ENCODE measurements at places on chromosomes 3 and 15.

GRCh38 chr15:40825661-40826422, 2.7 kb downstream of the PPP1R14D start:
- no peak for DNase-seq

GRCh38 chr3:30258426-30259392, 347.7 kb upstream of the TGFBR2 start:
- no peak for DNase-seq

GRCh38 chr3:140509534-140509933, 168.3 kb upstream of the TRIM42 start:
- DNase-seq: no peak

DNA sequence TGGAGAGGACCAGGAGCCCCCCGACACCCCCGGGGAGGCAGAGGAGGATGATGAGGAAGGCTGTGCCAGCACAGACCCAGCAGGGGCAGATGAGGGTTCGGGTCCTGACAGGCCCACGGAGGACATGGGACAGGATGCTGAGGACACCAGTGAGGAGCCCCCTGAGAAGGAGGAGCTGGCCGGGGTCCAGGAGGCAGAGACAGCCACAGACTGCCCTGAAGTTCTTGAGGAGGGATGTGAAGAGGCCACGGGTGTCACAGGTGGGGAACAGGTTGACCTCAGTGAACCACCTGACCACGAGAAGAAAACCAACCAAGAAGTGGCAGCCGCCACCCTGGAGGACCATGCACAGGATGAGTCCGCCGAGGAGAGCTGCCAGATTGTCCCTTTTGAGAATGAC, 909 bp downstream of the FGD5 start:
- DNase-seq: no peak

DNA sequence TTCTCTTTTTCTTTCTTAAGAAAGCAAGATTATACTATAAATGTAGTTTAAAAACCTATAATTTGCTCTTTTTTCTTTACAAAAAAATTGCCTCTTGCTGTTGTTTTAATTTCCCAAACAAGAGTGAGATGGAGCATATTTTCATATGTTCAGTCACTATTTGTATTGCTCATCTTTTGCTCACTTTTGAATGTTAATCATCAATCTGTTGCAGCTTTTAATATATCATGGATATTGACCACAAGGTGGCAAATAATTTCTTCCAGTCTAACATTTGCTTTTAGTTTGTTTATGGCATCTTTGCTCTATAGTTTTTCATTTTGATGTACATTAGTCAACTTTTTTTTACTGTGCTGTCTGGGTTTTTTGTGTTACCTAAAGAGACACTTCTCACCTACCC, 112.6 kb upstream of the THRB start:
- no peak for DNase-seq

- peak; percentile 74 for DNase-seq
Measured at GRCh38 chr3:74267588-74268184, 346.8 kb downstream of the CNTN3 start.

DNA sequence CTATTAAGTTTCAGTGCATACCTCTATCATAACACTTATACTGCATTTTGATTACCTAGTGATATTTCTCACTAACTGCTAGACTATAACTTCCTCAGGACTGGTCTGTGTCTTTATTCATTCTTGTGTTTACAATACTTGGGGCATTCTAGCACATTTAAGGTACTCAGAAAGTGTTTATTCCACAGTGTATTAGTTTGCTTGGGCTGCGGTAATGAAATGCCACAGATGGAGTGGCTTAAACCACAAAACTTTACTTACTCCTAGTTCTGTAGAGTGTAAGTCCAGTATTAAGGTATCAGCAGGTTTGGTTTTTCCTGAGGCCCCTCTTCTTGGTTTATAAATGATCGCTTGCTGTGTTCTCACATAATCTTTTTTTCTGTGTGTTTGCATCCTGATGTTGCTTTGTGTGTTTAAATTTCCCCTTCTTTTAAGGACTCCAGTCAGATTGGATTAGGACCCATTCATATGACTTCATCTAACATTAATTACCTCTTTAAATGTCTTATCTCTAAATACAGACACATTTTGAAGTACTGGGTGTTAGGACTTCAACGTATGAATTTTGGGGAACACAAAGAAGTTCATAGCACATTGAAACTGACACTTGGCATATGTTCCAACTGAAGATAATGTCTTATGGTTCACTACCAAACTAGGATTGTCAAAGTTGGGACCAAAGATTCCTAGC, 23.9 kb downstream of the RNF111 start:
- no peak for DNase-seq

- DNase-seq: no peak
Measured at GRCh38 chr3:112333381-112334317, 693 bp downstream of the CD200 start.

GRCh38 chr3:64242435-64242834, 17.2 kb upstream of the PRICKLE2 start:
- no peak for DNase-seq

DNA sequence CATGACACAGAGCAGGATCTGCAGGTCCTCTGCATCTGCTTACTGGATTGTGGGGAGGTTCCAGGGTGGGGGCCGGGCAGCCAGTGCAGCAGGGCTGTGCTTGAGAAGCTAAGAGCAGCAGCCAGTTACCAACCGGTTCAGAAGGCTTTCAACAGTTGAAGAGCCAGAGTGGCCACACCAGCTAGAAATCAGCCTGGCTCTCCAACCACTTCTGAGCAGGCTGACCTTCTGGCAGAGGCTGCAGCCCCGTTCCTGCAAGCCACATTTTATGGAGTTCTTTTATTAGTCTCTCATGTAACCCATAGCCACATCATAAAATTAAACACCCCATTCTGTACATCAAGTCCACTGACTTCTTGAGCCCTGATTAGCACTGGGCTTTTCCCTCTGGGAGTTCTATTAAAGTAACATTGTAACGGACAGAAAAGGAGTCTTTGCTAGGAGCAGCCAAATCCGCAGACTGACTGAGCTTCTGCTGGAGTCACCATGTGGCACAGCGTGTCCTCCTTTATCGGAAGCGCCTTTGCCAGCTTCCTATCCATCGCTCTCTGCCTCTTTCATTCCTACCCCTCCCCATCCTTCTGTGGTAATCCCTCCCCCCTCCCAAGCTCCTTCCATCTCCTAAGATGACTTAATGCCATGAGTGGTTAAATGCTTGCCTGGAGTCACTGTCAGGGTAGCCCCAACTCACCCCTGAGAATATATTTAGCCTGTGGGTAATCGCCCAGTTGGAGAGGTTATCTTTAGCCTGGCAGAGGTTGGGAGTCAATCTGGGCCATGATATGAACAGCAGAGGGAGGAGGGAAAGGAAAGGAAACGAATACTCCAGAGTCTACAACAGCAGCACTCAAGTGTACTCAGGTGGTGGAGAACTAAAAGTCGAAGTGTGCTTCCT, 138.5 kb upstream of the HES1 start:
- DNase-seq: no peak

DNA sequence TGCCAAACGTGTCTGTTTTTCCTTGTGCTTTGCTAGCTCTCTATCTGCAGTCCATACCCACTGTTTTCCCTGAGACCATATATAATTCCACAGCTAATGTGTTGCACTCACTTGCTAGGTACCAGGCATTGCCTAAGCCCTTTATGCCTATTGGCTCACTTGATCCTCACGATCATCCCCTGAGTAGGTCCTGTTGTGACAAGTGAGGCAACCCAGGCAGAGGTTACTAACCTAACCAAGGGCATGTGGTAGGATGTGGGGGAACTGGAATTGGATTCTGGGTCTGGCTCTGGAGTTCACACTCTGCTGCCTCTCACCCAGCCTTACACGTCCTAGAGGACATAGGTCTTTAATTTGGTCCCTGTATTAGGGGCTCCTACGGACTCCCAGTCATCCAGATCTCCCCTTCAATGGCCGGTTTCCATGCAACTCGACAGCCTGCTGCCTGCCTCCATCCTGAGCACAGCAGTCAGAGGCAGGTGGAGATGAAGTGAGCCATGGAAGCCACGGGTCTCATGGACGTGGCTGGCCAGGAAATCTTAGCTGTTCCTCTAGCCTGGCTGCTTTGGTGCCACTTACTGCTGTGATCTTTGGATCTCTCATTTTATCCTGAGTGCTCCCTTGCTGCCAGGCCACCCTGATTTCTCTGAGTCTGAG, 38.9 kb upstream of the MYZAP start:
- no peak for DNase-seq

DNA sequence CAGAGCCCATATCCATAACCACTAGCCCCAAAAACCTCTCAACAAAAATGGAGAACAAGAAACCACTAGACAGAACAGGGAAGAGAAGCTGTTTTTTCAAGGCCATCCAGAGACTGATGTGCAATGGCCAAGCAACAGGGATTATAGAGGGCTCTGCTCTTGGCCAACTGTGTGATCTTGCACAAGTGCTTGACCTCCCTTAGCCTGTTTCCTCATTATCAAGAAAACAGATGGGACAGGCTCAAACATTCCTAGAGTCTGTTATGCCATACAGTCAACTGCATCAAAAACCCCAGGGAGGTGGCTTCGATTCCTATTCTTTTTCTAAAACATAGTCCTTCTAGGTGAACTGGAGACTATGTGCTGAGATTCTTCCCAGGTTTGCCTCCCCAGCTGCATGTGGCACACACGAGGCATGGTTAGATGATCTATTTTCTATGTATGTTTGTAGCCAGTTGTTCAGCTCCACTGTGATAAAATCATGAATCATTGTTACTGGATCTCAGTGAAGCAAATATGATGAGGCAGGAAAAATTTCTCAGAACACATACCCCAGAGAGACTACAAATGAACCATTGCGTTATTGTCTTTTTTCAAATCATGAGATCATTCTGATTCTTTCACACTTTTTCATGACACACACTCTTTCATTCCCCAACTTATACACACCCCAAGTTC, 132.9 kb upstream of the TGFBR2 start:
- DNase-seq: no peak

GRCh38 chr15:90200534-90201129, 498 bp upstream of the SEMA4B start:
- DNase-seq: no peak

DNA sequence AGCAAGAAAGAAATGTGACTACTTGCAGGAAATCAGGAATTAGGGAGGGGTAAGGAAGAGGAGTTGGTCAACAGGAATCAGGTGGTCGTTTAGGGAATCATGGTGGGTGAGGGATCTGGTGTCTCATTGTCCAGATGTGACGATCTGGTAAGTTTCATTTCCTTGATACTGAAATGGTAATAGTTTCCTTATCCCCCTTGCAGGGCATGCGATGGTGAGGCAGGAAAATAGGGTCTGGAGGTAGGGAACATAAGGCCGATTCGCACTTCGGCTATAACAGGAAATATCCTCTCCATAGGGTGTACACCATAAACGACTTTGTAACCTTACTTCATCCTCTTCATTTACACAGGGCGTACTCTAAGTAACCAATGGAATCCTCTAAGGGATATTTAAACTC, 574 bp upstream of the LRRC34 start:
- DNase-seq: no peak

DNA sequence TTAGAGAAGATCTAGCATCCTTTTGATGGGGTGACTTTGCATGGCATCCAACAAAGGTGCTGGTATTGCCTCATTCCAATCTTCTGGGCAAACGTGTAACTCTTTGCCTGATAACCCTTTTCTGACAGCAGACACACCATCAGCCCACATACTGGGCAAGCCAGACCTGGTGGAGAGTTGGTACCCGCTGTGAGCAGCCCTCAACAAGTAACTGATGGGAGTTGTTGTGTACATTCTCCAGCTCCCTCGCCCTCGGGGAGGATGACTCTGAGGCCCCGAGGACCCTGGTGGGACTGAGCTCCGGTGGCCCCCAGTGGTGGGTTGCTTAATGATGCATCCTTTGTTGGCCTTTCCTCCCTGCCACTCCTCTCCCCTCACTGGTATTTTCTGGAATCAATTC, 102.4 kb upstream of the SLC6A11 start:
- DNase-seq: no peak

- DNase-seq: no peak
Measured at GRCh38 chr3:119817583-119818363, 35.9 kb downstream of the NR1I2 start.

DNA sequence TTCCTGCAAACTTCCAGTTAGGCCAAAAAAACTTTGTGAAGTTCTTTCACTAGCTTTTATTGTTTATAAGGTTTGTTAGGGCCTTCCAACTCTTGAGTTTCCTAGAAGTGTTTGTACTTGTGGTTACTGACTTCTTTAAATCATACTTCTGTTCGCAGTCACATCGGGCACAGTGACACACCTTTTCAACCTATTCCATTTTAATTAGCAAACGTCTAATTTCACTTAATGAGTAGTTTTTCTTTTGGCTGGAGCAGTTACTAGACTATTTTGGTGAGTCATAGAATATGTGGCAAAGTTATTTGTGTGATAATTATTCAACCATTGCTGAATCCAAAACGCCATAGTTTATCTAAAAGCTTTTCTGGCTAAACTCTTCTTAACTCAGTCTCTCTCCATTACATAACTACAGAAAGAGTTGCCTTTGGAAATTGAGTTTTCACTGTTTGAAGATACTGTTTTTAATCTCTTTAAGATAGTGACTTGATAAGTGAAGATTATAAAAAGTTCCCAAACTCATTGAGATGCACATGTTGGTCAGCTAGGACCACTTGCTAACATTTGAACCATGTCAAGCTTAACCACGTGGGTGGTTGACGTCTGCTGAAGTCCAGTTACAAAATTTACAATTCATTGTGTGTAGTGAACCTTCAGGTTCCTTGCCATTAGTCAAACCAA, 21.5 kb downstream of the CNOT10 start:
- DNase-seq: no peak

DNA sequence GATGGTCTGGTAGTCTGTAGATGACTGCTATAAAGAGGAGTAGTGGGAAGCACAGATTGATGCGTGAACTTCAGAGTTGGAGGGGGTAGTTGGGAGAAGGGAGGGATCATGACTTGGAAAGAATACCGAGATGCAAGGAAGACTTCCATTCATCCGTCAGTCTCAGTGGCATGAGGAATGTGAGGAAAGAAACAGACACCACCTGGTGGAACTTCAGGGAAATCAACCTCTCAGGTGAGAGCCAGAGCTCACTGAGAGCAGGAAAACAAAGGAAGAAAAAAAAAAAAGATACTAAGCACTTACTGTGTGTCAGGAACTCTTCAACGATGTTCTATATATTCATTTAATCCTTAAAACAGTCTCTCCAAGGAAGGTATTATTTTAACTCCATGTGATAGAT, 172.4 kb downstream of the OXSM start:
- DNase-seq: no peak

DNA sequence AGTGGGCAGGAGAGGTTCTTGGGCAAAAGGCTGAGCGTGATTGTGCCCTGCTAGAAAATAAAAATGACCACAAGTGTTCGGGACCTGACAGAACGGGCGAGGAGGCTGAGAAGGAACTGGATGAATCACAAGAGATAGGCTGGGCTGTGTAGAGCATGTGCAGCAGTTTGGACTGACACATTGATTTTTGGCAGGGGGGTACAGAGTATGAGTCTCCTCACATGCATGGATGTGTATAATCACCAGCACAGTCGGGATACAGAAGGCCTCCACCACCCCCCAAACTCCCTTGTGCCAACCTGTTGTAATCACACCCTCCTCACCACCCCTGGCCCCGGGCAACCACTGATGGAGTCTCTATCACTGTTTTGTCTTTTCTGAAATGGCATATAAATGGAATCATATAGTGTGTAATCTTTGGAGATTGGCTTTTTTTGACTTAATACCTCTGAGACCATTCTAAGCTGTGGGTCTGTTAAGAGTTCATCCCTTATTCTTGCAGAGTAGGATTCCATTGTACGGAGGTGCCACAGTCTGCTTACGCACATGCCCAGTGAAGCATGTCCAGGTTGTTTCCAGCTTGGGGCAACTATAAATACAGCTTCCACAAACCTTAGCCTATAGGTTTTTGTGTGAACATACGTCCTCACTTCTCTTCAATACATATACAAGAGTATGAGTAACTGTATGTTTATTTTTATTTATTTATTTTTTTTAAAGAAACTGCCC, 438.8 kb downstream of the FOXP1 start:
- peak; percentile 30 for DNase-seq
